ENCODE measurements at places on chromosomes 5 and 9.

- no peak for DNase-seq
These were observed 43.1 kb downstream of the TRIO start for GRCh38 chr5:14186059-14186830.

DNA sequence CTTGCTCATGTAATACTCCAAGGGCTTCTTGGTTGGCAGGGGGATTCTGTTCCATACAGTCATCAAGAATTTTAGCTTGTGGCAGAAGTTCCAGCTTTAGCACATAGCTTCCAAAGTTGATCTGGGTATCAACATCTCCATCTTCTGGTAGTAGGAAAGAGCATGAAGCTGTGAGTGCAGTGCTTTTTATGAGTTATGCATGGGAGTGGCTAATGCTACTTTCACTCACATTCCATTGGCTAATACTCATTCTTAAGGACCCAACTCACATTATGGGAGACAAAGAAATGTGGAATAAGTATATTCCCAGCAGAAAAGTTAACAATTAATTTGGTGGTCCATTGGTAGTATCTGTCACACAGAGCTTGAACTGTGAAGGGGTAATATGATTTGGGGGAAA lies 194.2 kb upstream of the CHD1 start:
- DNase-seq = no peak

- DNase-seq = no peak
These were observed 42.5 kb upstream of the PPARGC1B start for GRCh38 chr5:149687486-149688168.

DNA sequence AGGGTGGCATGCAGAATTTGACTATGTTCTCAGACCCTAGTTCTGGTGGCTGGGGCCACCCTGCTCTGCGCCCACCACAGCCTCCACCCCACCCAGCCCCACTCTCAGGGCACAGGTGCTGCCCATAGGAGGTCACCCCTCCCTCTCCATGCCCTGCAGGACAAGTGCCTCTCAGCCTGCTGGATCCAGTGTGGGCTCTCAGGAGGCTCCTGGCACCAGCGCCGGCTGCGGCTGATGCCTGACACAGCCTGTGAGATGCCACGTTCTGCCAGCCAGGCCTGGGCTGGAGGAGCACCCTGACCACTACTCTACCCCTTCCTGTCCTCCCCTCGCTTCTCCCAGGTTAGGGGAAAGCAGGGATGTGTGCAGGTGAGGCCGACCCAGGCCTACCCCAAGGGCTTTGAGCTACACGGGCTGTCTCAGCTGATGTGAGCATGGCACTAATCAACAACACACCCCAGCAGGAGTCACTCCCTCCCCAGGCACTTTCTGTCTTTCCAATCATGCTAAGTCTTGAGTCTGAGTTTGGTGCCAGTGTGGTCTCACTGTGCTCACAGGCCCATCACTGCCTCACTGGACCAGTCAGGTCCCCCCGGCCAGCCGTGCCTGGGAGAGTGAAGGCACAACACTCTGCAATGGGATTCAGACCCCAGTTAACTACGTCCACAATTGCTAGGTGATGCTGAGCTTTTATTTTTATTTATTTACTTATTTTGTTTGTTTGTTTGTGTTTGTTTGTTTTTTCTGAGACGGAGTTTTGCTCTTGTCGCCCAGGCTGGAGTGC lies 12.1 kb upstream of the BARX1 start:
- no peak for DNase-seq

GRCh38 chr9:105751761-105752160 lies 57.4 kb downstream of the TMEM38B start:
- DNase-seq = no peak

Data from WERI-Rb-1 (cell line).